Activated CD4-positive, alpha-beta T cell treated with anti-CD3 and anti-CD28 coated beads, Interleukin-2, Interleukin-6, amounts not matched to agents 100 ng/mL and 50 ng/mL, durations not matched to agents 16 hours and 8 hours (primary cell): ENCODE measurements at places on chromosomes 2 and 18.

DNA sequence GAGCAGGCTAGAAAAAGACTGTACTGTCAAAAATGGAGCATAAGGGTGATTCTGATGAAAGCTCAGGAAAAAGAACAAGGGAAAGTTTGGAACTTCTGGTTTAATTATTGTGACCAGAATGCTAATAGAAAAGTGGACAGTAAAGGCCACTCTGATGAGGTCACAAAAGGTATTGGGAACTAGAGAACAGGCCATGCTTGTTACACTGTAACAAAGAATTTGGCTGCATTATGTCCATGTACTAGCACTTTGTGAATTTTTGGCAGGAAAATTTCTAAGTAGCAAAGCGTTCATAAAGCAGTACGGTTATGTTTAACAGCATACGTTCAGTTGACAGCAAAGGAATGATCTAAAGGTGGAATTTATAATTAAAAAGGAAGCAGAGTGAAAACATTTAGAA, 418.6 kb downstream of the TRIB2 start:
- DNase-seq: no peak

GRCh38 chr2:101272045-101272784, 19.5 kb downstream of the CNOT11 start:
- peak; percentile 85 for DNase-seq

GRCh38 chr2:180625006-180625844, 355.2 kb upstream of the UBE2E3 start:
- DNase-seq: no peak

- peak; percentile 12 for DNase-seq
Measured at GRCh38 chr2:186256540-186256939, 229.5 kb upstream of the ZC3H15 start.

- no peak for DNase-seq
Measured at GRCh38 chr18:26902291-26902690, 36.8 kb upstream of the AQP4 start.

- no peak for DNase-seq
Measured at GRCh38 chr18:50092245-50092805, 102.6 kb downstream of the MYO5B start.

GRCh38 chr2:68238955-68239822, 13.1 kb downstream of the PPP3R1 start:
- no peak for DNase-seq

DNA sequence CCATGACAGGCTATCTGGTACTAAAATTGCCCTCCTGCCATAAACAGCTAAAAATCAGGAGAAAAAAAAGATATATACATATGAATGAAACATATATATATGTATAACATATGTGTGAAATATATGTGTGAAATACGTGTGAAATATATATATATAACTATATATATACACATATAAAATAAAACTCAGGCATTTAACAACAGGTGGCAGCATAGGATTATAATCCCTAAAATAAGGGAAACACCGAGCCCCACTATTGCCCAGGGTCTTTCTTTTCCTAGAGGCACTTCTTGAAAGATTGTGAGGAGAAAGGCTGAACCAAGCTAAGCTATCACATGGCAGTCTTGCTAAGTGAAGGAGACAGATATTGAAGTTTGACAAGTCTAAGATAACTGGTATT, 65.9 kb upstream of the CYTIP start:
- no peak for DNase-seq

- DNase-seq: no peak
Measured at GRCh38 chr2:72414137-72414760, 266.6 kb upstream of the CYP26B1 start.

GRCh38 chr2:84870306-84870705, 10.6 kb downstream of the TRABD2A start:
- DNase-seq: no peak

DNA sequence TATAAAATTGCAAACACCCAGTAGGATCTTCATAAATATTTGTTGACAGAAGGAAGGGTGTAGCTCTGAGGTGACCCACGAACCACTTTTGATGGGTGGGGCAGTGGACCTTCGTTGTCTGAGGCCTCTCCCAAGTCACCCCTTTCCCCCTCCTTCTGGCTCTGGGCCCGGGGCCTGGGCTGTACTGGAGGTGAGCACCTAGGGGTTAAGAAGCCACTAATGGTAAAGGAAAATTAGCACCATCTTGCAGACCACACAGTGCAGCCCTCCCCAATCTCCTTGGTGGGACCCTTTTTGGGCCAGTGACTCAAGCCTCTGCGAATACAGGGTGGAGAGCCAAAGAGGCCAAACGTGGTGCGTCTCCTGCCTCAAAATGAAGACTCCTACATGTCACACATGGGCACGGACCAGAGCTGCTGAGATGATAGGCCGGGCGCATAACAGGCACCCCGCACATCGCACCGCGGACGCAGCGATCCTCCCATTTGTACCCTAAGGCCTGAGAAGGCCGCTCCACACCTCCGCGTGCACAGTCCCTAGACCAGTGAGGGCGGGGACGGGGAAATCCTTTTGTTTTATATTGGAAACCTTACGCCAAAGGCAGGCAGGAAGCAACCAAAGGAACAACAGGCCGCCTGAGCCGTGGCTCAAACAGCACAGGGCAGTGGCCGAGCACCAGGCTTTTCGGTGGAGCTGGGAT, 31.9 kb upstream of the ATP6V1B1 start:
- no peak for DNase-seq

GRCh38 chr2:133642791-133643191, 74.5 kb upstream of the NCKAP5 start:
- DNase-seq: no peak

DNA sequence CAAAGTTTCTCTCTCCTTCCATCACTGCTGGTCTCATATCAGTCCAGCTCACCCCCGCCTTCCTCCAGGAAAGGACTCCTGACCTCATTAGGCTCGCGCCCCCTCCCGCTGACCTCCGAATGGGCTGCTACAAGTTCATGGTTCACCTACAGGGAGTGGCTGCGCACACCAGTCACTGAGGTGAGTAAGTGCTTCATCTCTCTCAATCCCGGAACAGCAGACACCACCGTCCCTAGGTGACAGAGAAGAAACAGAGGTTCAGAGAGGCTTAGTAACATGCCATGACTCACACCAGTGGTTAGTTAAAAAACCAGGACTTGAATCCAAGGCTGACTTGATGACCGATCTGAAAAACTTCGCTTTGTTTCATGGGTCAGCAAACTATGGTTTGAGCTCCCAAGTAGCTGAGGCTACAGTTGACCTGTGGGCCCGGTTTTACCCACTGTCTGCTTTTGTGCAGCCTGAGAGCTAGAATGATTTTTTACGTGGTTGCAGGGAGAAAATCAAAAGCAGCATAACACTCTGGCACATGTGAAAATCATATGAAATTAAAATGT, 42.0 kb downstream of the ZFP36L2 start:
- DNase-seq: peak; percentile 78

DNA sequence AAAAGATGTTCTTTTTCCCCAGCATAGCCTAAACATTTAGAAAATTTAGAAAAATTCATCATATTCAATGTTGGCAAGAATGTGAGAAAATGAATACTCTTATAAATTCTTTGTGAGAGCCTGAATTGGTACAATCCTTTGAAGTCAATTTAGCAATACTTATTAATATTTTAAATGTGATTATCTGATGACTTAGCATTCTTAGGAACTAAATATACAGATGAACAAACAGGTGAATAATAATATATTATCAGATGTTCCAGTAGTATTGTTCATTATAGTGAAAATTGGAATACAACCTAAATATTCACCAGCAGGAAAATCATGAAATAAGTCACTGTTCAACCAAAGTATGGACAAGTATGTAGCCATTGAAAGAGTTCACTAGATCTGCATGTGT, 55.5 kb upstream of the MEIS1 start:
- DNase-seq: no peak

- no peak for DNase-seq
Measured at GRCh38 chr2:189609423-189609816, 28.8 kb upstream of the SLC40A1 start.

DNA sequence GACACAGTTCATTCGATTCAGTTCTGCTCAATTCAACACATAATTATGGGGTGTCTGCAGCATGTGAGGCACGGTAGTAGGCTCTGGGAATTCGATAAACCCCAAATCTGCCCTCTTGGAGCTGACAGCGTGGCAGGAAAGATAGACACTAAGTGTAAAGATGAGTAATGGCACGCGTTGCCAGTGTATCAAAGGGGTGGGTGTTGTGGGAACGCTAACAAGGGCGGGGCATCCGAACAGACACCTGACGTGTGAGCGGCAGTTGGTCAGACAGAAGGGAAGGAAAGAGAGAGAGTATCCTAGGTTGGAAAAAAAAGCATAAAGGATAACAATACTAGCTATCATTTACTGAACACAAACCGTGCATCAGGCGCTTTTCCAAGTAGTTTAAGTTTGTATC, 125.7 kb upstream of the HAAO start:
- DNase-seq: no peak

DNA sequence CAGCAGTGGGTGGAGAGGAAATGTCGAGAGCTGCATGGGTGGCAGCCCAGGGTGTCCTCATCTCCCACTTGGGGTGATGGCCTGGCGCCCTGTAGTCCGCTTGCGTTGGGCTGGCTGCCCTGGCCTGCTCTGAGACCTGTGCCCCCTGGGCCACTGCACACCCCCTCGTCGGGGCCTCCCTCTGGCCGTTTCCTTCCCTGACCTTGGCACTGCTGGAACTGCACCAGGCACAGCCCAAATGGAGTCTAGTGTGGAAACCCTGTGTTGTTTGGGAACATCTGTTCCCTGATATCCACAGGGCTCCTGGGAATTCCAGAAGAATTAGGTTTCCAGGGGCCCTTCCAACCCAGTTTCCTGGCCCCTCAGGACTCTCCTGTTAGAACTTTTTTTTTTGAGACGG, 13.9 kb downstream of the EFHD1 start:
- DNase-seq: no peak

- peak; percentile 68 for DNase-seq
Measured at GRCh38 chr2:95539836-95540235, 52.0 kb upstream of the TRIM43 start.

DNA sequence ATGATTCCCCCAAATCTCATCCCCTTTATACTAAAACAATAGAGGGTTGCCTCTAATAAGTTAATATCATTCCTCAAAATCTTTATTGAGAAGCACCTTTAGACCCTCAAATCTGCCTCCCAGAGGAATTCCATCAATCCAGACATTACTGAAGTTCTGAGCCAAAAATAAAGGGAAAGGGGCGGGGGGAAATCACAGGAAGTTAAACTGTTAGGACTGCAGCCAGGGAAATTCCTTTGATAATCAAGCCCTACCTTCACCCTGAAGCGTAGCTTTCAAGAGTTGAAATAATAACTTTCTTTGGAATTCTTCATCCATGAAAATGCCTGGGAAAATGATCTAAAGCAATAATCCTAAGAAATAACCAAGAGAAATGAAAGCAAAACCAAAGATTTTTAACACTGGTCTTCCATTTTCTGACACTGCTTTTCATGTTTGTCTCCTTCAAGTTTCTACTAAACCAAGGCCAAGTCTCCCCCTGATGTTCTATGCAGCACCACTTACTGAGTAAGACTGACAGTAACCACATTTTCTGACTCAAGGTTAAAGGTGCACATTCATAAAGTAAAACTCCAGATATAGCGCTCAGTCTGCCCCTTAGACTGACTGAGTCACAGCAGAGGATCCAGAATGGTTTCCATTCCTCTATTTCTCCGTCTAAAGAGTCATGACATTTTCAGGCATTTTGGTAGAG, 78.2 kb downstream of the TCF4 start:
- peak; percentile 10 for DNase-seq

DNA sequence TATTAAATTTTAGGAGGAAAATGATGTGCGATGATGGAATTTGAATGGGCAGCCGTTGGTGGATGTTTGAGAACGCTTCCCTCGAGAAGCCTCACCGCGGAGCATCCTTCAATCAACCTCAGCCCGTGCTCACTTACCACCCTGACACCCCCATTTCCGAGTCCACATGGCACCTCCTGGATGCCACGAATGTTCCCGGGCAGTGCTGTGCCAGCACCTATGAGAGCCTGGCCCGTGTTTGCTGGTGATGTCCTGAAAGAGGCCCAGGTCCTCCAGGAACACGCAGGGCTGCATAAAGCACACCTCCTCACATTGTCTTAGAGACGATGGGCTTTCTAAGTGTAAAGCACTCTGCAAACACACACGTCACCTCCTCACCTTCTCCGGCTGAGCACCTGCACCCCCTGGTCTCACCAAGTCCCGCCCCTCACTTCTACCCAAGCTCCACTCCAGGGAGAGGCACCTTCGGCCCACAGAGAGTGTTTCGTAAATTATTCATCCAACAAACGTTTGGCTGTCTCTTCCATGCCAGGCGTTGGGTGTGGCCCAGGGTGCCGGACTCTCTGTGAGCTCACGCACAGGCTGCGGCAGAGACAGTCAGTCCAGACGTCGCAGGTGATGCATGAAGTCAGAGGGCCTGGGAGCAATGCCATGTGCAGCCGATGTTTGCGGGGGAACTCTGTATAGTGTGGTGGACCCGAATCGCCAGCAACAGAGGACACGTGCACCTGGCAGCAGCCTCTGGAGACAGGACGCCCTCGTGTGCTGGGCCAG, 150.0 kb downstream of the TPO start:
- no peak for DNase-seq

GRCh38 chr2:156320486-156321098, 11.9 kb downstream of the NR4A2 start:
- DNase-seq: no peak

- no peak for DNase-seq
Measured at GRCh38 chr2:100682536-100682935, 119.7 kb downstream of the PDCL3 start.

DNA sequence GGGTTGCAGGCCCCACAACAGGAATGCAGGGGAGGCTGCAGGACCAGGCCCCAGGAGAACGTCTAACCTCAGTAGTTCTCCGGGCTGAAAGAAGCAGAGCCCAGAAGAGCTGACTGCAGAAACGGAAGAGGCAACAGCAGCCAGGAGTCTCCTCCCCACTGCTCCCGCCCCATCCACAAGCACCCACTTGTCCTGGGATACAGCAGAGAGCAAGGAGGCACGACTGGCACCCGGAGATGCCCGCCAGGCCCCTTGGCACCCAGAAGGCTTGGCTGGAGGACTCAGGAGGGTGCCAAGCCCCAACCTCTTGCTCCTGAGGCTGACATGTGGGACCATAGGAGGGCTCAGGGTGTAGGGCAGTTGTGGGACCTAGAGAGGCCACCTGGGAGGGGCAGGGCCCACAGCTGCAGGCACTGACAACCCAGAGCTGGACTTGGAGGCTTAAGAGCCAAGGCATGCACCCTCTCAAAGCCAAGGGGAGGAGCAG, 29.0 kb upstream of the TNS1 start:
- DNase-seq: no peak

DNA sequence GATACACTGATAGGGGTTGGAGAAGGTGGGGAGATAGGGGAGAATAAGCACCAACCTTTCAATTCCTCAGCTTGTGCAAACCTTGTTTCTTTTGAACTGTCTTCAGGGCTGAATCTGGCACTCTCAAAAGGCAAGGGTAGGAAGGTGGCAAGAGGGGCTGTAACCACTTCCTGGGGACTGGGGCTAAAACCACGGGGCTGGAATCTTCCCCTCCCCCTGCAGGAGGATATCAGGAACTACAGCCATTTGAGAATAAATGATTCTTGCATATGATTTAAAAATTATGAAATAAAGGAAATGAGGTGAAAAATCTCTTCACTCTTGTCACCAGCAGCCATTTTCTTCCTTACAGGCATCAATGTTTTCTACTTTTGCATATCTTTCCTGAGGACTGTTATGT, 50.8 kb downstream of the ATOH8 start:
- DNase-seq: peak; percentile 36
